ENCODE measurements at places on chromosomes 4 and X.

DNA sequence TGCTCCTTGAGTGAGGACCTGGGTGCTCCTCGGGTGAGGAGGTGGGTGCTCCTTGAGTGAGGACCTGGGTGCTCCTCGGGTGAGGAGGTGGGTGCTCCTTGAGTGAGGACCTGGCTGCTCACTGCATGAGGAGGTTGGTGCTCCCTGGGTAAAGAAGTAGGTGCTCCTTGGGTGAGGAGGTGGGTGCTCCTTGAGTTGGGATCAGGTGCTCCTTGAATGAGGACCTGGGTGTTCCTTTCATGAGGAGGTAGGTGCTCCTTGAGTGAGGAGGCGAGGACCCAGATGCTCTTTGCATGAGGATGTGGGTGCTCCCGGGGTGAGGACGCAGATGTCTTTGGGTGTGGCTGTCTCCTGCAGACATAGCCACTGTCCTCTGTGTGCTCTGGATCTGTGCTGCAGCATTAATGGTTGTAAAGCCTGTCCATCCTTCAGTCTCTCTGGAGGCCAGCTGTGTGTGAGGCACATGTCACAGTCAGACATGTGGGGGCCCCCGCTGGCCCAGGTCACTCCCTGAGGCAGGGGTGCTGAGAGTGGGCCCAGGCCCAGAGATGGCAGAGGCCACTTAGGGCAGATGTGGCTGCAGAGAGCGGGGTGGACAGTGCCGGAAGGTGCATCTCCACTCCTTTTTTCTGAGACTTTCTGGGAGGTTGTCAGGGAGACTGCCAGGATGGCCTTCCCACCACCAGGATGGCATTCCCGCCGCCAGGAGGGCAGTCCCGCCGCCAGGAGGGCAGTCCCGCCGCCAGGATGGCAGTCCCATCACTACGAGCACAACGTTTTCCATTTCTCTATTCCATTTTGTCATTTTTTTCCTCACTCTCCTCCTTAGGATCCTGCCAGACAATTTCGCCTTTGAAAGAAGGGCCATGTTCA is 101.8 kb downstream of the HMX1 start:
- no peak for DNase-seq

- no peak for DNase-seq
Observed at GRCh38 chr4:39978904-39979303, 1.2 kb upstream of the PDS5A start.

GRCh38 chr4:17583941-17584340 is 6.9 kb downstream of the LAP3 start:
- no peak for DNase-seq

DNA sequence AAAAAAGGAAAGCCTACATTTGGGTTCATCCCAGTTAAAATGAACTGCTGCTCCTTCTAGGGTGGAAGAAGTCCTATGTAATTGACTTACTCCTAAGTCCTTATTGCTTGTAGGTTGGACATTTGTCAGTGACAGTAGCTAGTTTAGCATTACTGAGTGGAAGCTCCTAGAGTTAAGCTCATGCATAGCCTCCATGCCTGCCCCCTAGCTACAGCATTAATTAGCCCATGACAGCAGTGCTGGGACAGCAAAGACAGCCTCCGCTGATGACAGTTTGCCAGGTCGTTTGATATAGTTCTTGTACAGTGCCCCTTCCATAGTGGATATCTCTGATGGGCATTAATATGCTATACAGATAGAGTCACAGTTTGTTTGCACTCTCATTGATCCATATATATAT is 18.7 kb upstream of the GALNTL6 start:
- DNase-seq: no peak

DNA sequence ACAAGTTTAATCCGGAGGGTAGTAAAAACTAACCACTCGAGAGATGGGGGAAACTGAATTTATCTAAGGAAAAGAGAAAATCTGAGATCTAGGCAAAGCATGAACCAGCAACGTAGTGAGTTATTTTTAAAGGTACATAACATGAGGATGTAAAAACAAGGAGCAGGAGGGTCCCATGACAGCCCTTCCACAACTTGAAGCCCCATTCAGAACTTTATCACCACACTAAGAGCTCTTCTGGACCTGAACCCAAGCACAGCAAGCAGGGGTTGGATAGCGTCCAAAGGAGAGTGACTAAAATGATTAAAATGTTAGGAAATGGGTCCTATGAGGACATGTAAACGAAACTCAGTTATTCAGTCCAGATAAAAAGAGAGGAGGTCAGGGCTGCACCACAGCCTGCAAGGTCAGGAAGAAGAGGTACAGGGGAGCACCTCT is 16.2 kb downstream of the SH3RF1 start:
- peak; percentile 58 for DNase-seq

DNA sequence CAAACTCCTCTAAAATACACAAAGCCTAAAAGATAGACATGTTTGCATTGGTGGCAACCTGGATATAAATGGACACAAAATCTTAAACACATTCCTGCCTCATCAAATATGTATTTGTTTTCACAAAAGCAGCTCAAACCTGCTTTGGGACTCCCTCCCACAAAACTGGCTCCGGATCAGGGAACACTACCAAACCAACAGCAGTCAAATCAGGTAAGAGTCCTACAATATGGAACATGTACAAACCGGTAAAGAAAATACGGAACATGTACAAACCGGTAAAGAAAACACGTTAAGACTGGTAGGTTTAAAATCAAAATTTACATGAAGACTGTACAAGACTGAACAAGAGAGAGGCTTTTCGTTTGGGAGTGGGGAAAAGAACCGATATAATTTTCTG is 4.3 kb downstream of the AMTN start:
- DNase-seq: no peak

GRCh38 chr4:125091-125771 is 930 bp downstream of the ZNF718 start:
- no peak for DNase-seq

DNA sequence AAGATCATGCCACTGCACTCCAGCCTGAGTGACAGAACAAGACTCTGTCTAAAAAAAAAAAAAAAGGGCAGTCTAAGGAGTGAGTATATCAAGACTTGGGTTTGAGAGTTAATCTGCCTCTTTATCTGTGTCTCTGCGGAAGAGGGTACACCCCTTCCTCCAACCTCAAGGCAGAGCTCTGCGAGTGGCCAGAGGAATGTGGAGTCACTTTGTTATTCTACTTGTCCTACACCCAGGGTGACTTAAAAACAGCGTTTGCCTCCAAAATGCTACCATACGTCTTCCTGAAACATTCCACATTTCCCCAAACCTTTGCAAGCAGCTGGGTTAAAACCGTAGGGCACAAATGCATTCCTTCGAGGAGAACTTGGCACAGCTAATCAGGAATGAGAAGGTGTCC is 199.9 kb downstream of the SHOX start:
- no peak for DNase-seq

- peak; percentile 36 for DNase-seq
Observed at GRCh38 chr4:5619913-5620625, 88.3 kb downstream of the EVC2 start.

- peak; percentile 68 for DNase-seq
Observed at GRCh38 chr4:120007191-120007871, 59.3 kb downstream of the MAD2L1 start.

DNA sequence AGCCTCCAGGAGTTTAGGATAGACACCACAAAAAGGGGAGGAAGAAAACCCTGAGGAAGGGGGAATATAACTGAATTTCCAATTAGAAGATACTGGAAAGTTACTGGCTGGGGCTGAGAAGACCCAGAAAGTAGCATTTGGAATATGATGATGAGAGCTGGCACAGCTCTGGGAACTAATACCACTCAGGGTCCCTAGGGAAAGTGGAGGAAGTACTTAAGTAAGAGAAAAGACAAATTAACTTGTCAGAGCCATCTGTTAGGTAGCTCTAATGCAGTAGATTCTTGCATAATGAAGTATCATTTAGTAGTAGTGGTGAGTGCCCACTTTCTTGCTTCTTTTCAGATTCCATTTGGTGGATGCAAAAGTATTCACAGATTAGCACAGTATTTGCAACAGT is 90.8 kb upstream of the TSPAN5 start:
- no peak for DNase-seq

DNA sequence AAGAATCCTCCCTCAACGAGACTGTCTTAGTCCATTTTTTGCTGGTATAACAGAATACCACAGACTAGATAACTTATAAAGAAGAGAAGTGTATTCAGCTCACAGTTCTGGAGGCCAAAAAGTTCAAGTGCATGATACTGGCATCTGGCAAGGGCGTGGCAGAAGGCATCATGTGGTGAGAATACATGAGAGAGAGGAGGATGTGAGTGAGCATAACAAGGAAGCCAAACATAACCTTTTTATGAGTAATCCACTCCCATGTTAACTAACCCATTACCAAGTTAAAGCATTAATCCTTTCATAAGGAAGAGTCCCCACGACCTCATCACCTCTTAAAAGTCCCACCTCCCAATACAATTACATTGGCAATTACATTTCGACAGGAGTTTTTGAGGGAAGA is 504.6 kb downstream of the IQCM start:
- no peak for DNase-seq

DNA sequence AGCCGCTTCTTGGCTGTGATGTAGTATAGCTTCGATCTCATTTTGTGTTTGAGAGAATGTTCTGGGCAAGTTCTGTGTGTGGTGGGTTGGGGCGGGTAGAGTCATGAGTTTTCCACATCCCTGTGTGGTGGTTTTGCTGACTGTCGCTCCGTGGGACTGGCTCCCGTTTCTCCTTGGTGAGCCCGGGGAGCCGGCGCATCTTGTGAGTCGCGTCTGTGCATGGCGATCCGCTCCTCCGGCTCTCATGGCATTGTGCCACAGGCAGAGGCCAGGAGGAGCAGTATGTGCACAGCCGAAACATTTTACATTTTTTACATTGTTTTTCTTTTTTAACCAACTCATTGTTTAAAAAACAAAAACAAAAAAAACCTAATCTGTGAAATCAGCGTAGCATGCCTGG is 27.7 kb upstream of the TBC1D14 start:
- DNase-seq: no peak

DNA sequence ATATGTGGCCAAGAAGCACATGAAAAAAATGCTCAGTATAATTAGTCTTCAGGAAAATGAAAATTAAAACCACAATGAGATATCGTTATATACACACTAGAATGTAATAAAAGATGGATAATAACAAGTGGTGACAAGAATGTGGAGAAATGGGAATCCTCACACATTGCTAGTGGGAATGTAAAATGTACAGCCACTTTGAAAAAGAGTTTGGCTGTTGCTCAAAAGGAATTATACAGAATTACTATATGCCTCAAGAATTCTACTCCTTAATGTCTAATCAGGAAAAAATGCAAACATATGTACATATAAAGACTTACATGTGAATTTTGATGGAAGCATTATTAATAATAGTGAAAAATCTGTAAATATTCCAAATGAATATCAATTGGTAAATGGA is 102.2 kb downstream of the SPCS3 start:
- DNase-seq: no peak

- no peak for DNase-seq
Observed at GRCh38 chr4:70743731-70744130, 22.0 kb downstream of the RUFY3 start.

GRCh38 chr4:124343661-124344171 is 368.8 kb downstream of the ANKRD50 start:
- no peak for DNase-seq

DNA sequence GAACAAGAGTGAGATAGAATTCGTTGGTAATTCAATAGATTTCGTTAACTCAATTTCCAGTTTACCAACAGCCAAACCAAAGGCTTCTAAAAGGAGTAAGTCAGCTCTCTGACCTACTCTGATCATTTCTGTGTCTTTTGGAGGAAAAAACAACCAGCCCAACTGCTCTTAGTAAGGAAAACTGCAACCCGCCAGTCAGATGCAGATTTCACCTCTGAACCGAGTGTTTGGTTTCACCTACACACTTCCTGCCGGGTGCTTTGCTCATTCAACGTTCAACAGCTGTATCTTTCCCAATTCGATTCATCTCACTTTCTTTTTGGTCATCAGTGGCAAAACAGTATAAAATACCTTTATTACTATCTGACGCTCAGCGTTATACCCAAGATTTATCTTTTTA is 24.5 kb downstream of the TMSB4X start:
- no peak for DNase-seq

DNA sequence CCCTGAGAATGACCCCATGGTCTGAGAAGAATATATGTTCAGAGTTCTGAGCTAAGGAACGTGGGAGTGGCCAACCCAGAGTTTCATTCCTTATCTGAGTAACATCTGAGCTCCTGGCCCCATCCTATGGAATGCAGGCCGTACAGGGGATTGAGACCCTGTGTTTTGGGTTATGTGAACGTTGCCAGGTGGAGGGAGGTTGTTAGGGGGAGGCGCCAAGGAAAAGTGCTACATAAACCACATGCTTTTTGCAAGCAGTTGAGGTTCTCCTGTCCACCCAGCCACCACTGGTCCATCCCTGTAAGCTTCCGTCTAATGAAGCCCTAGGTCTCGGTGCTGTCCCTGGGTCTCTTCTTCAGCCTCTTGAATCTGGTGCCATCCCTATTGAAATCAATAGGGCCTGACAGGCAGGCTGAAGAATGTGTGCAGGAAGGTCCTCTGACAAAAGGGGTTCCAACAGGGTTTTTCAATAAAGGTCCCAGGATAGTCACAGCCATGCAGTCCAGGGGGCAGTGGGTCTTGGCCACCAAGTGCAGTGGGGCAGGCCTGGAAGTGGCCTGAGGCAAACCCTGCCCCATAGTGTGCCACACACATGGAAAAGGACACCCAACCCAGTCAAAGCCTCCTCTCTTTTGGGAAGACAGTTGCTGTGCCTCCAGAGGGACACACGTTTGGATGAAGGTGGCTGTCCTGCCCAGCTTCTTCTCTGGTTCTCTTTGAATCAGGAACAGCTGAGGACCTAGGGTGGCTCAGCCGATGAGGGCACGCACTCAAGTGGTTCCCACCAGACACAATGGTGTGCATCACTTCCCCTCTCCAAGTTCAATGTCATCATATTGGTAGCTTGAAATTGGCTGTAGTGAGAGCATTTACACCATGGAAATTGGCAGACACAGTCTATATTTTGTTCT is 53.5 kb downstream of the HTRA3 start:
- DNase-seq: no peak

- DNase-seq: no peak
Observed at GRCh38 chr4:125787707-125788106, 473.0 kb downstream of the FAT4 start.

DNA sequence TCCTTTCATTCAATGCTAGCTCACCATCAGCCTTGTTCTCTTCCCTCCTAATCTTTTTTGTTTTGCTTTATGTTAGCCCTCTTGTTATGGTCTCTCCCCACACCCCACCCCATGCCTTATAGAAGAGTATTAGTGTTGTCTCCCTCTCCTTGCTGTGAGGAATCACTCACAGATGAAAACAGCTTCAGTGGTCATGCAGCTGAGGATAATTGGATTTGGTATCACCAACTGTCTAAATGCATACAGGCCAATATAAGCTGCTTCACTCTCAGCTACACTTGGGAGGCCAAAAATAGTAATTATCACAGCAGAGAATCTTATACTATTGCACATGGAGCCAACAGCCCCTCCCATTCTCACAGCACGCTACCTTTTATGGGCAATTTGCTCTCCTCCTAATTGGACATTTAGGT is 494.6 kb upstream of the FAM241A start:
- no peak for DNase-seq

- peak; percentile 68 for DNase-seq
Observed at GRCh38 chr4:15765910-15766697, 12.0 kb upstream of the CD38 start.

GRCh38 chrX:109739625-109740432 is 6.8 kb upstream of the ACSL4 start:
- DNase-seq: peak; percentile 5

Measured in H4 (cell line).